ENCODE measurements at places on chromosomes 6 and 20.

DNA sequence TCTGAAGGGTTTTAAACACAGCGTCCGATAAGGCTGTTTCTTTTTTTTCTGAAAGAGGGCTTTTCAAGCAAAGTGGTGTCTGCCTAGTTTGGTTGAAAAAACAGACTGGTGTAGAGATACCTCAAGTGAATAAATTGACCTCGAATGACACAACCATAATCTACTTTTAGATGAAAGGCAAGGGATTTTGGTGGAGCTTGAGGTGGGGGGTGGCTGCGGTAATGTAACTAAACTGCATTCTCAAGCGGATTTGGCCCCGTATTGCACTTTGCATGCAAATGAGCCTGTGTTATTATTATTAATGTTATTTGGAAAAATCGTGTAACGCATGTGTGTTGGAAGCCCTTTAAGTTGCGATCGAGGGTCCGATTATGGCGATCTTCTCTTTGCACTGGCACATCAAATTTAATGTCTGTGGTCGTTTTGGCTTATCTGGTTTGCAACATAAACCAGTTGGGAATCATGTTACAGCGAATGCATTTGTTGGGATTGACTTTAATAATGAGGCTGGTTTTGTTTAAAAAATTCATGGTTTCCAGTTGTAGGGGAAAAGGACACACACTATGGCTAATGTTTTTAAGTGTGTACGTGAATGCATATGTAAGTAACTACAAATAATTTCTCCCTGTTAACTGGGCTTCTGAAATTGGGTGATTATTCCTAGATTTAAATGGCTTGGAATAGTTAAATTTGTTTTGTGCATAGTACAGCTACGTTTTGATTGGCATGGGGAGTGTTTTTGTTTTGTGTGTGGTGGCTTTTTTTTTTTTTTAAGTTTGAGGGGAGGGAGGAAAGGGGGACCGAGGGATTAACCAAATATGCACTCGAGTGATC lies 1.0 kb downstream of the JARID2 start:
- DNase-seq: no peak

DNA sequence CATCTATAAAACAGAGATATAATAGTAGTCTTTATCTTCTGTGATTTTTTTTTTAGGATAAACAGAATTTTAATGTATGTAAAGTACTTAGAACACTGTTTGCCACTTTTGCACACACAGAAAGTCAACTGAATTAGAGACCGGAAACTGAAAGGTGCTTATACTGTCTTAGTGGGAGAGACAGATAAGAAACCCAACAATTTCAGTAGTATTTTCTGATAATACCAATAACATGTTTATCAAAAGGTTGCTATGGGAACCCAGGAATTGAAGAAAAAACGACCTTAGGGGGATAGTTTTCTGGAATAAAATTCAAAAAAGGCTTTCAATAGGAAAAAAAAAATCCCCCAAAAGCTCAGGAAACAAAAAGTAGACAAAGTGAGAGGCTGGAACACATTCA lies 138.6 kb downstream of the BCKDHB start:
- no peak for DNase-seq

DNA sequence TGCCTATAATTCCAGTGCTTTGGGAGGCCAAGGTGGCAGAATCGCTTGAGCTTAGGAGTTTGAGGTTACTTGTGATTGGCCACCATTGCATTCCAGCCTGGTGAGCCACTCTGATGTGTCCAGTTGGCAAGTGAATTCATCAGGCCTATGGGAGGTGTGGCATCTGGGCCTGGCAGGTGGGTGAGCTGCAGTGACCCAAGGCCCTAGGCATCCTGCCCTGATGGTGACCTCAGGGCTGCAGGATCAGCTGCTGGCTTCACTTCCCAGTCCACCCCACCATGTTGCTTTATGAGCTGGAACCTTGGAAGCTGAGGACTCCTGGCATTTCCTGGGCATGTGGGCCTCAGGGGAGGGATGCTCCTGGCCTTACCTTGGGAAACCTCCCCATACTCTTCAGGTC lies 20.5 kb downstream of the RSPH9 start:
- no peak for DNase-seq

GRCh38 chr6:126300735-126301134 lies 39.2 kb upstream of the CENPW start:
- no peak for DNase-seq

Data from anterior cingulate cortex (tissue), 58 donors.